ENCODE measurements at places on chromosomes 5 and 9. TPM values are rescaled to one million over a fixed set of nuclear protein-coding genes. Genes with fewer than 3 reads are reported as not detected.
A peak's percentile ranks its signal among the peaks of the same experiment; 100 is the strongest.

DNA sequence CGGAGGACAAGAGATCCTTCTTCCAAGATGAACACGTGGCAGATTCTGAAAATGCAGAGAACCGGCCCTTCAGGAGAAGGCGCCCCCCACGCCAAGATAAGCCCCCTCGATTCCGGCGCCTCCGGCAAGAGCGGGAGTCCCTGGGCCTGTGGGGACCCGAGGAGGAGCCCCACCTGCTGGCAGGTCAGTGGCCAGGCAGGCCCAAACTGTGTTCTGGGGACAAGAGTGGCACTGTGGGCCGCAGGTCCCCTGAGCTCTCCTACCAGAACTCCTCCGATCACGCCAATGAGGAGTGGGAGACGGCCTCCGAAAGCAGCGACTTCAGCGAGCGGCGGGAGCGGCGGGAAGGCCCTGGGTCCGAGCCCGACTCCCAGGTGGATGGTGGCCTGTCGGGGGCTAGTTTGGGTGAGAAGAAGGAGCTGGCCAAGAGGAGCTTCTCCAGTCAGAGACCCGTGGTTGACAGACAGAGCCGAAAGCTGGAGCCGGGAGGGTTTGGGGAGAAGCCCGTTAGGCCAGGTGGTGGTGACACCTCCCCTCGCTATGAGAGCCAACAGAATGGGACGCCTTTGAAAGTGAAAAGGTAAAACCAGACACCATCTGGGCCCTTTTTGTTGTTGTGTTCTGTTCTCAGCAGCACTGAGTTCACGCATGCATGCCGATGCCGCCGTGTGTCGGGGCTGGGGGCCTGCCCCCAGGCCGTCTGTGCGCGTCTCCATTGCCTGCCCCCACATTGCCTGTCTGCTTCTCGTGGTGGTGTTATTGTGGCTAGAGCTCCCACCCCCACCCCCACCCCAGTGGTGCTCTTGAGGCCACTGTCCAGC is 26.6 kb upstream of the POMT1 start:
- ATAC-seq = no peak

DNA sequence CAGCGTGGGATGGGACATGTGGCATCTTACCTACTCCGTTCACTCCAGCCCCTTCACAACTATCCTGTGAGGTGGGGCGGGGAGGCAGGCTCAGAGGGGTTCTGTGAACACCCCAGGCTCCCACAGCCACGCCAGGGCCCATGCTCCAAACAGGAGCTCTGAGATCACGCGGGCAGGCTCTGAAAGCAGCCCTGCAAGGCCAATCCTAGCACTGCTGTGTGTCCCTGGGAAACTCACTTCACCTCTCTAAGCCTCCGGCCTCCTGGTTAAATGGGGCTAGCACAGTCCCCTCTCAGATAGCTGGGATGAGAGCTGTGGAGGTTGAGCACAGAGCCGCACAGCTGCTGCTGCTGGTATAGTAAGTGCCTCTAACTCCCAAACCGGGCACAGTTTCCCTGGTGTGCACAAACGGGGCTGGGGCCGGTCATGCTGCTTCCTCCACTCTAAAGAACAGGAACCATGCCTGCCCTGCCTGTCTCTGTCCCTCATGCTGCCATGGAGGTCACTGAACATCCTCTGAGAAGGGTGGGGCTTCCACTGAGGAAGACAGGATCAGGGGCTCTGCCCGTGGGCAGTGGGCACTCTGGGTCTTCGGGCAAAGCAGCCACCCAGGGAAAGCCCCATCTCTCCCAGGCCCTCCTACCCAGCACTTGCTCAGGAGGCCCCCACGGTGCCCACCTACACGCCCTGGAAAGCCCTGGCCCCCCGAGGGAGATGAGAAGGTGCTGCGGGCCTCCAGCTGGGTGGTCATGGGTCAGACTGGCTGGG is 13.0 kb upstream of the ASS1 start:
- no peak for ATAC-seq

- ATAC-seq = no peak
These were observed 197.4 kb downstream of the GAS1 start for GRCh38 chr9:86749894-86750255.

- no peak for ATAC-seq
These were observed 36.7 kb upstream of the F2R start for GRCh38 chr5:76679231-76679630.

GRCh38 chr9:124663046-124663961 is 107.8 kb downstream of the NR6A1 start:
- no peak for ATAC-seq

- no peak for ATAC-seq
These were observed 9.9 kb downstream of the TEK start for GRCh38 chr9:27118916-27119315.

DNA sequence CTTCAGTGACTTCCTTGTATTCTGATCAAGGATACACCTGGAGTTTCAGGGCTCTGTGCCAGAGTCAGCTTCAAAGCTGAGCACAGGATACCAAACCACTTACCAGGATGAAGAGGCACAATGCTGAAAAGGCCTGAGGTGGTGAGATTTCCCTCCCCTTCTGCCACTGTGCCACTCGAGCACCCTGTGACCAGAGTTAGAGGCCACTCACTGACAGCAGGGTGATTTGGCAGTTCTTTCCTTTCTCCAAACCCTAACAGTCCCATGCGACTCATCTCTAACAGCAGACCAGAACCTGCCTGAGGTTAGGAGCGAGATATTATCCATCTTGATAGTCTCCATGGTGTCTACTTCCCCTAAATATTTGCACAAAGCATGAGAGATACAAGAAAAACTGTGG is 1.8 kb downstream of the PLGRKT start:
- no peak for ATAC-seq

- no peak for ATAC-seq
These were observed 59.2 kb downstream of the PHAX start for GRCh38 chr5:126659805-126660482.

DNA sequence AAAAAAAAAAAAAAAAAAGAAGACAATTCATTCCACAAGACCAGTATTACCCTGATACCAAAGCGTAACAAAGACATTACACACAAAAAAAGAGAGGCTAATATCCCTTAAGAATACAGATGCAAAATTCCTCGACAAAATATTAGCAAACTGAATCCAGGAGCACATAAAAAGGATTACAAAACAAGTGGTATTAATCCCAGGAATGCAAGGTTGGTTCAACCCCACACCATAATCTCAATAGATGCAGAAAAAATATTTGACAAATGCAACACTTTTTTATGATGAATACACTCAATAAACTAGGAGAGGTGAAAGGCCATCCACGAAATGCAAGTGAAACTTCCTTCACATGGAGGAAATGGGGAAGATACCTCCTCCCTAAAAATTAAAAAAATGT is 80.1 kb upstream of the TLR4 start:
- ATAC-seq = no peak

DNA sequence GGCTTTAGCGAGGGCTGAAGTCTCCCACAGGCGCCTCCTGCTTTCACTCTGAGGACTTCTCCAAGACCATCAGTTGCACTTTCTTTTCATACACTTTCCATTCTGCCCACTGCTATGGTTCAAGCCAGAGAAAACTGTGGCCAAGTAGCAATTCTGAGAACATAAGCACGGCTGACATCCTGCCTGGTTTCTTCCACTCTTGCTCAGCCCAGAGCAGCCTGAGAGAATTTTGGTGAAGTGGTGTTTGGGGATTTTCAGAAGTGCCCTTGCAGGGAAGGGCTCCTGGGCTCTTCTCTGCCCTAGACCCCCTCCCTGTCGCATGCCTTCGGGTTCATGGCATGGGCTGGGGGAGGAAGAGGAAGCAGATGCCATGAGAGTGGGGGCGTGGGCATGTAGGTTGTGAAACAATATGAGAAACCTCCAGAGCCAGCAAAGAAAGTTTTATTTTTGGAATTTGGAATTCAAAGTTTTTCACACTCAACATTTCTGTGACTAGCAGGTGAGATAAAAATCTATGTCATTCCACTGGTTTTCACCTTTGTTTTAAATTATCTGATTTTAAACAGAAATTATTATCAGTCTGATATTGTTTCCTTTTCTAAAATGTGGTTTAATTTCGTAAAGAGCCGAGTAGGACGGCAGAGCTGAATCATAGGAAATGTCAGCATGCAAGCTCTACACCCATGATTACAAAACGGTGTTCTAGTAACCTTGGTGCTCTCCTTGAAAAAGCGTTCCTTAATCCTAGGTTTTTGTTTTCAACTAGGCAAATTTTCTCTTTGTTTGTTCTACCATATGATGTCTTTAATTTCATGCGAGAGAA is 27.8 kb upstream of the TNFSF8 start:
- peak; percentile 70 for ATAC-seq

GRCh38 chr5:174329738-174330137 is 284.2 kb downstream of the NSG2 start:
- ATAC-seq = no peak

DNA sequence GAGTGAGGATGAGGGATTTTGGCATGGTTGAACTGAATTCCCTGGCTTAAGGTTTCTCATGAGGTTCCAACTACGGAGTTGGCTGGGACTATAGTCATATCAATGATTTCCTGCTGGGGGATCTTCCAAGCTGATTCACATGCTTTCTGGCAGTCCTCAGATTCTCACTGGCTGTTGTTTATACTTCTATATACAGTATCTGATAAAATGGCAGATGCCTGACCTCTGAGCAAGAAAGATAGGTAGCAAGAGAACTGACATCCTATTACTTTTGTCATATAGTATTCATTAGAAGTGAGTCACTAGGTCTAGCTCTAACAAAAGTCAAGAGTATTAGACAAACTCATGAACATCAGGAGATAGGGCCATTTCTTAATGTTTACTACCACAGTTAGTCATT is 440.9 kb upstream of the EDIL3 start:
- ATAC-seq = no peak

- ATAC-seq = no peak
These were observed 11.0 kb upstream of the RNU6ATAC start for GRCh38 chr9:134175291-134175807.

- peak; percentile 14 for ATAC-seq
These were observed 699 bp downstream of the AKNA start for GRCh38 chr9:114386886-114387679.

DNA sequence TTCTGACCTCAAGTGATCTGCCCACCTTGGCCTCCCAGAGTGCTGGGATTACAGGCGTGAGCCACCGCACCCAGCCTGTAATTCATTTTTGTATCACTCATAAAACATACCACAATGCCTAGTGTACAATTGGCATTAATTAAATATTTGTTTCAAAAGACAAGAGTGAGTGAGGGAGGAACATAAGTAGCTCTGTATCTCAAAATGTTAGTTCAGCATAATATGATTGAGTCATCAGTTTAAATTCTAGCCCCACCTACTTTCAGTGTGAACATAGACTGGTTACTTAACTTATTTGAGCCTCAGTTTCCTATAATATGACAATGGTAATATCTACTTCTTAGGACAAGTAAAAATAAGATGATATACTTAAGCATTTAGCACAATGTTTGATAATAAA is 26.9 kb downstream of the INVS start:
- ATAC-seq = no peak

- no peak for ATAC-seq
These were observed 355.1 kb upstream of the GRIA1 start for GRCh38 chr5:153135411-153135810.

DNA sequence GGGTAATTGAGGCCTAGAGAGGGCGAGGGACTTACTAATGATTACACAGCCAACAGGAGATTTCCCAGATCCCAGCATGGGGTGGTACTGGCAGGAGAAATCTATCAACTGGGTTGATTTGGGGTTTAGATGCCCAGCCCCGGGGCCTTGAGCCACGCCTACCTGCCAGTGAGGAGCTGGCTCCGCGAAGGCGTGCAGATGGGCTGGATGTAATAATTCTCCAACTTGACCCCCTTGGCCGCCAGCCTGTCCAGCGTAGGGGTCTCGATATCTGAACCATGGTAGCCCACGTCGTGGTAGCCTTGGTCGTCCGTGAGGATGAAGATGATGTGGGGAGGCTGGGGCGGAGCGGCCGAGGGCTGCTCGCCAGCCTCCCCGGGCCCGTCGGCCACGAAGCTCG is 804 bp downstream of the ARSI start:
- ATAC-seq = no peak

GRCh38 chr5:16754601-16755000 is 137.8 kb upstream of the RETREG1 start:
- no peak for ATAC-seq

- no peak for ATAC-seq
These were observed 38.9 kb upstream of the N4BP3 start for GRCh38 chr5:178074266-178074952.

GRCh38 chr5:167792514-167792913 is 498.9 kb upstream of the WWC1 start:
- no peak for ATAC-seq

GRCh38 chr5:171318026-171318425 is 9.0 kb downstream of the TLX3 start:
- ATAC-seq = no peak

GRCh38 chr5:135064235-135064570 is 30.2 kb upstream of the PITX1 start:
- ATAC-seq = no peak

GRCh38 chr9:115135821-115136778 is 18.1 kb upstream of the TNC start:
- peak; percentile 78 for ATAC-seq

SMIM33 gene
- total RNA-seq = not detected

RANBP6 gene
- 14.8 TPM for total RNA-seq

SPINK6 gene
- not detected for total RNA-seq

SEPTIN8 gene
- total RNA-seq = 37.3 TPM

PRUNE2 gene
- total RNA-seq = 720 TPM

ADGRD2 gene
- not detected for total RNA-seq

PCDHA10 gene
- 0.94 TPM for total RNA-seq

FABP6 gene
- total RNA-seq = not detected

SLC2A6 gene
- 11.8 TPM for total RNA-seq

IRX1 gene
- not detected for total RNA-seq

ALG2 gene
- total RNA-seq = 21.9 TPM

PFN3 gene
- not detected for total RNA-seq

PLGRKT gene
- total RNA-seq = 13.6 TPM

FST gene
- 2.8 TPM for total RNA-seq

STING1 gene
- total RNA-seq = 36.3 TPM
